ENCODE measurements at places on chromosomes 1 and 21. TPM values are rescaled to one million over a fixed set of nuclear protein-coding genes. Genes with fewer than 3 reads are reported as not detected.

- DNase-seq, result no peak
Measured at GRCh38 chr1:38528623-38529022, 330.9 kb downstream of the RRAGC start.

- DNase-seq, result no peak
Measured at GRCh38 chr1:183907070-183907469, 102.2 kb downstream of the RGL1 start.

DNA sequence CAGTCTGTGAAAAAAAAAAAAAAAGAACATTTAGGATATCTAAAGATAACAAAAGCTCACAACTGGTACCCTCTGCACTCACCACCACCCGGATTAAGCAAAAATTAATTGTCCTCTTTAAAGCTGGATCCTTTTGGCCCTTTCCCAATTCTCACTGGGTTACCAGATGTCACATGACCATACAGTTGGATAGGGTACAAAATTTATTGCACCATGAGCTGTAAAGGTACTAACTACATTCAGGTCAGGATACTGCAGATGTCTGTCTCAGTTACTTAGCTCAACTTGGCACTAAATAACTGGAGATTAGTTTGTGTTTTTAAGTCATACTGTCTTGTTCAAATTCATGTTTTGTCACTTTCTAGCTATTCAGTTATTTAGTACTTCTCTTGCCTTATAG, 96.3 kb downstream of the GPATCH2 start:
- no peak for DNase-seq

Gene SLC44A5
- 21.7 TPM for polyA plus RNA-seq

DNA sequence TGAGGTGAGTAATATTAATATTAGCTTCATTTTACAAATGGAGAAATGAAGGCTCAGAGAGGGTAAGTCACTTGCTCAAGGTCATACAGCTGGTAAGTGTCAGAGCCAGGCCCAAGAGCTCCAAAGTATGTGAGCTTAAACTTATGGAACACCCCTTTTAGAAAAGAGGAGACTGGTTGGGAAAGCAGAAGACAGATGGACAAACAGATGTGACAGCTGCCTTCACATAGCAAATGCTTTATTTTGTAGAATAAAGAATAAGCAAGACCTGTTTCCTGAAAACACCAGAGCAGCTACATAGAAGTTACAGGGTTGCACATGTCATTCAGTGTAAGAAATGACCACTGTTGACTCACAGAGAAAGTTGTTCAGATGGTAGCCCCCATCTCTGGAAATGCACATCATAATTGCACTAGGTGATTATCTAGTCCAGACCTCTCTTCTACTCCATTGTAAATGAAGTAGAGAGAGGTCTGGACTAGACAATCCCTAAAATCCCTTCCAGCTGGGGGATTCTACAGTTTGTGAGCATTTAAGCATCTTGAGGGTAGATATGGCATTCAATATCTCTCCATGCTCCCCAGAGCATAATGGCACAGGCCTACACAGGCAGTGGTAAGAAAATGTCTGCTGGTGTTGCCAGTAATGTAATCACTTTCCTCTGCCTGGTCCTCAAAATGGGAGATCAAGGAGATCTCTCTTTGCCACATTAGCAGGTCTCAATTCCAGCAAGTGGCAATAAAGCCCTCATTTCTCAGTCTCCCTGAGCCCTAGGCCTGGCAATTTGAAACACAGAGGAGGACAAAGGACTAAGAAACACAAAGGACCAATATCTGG, 188.2 kb upstream of the FGGY start:
- DNase-seq, result no peak

DNA sequence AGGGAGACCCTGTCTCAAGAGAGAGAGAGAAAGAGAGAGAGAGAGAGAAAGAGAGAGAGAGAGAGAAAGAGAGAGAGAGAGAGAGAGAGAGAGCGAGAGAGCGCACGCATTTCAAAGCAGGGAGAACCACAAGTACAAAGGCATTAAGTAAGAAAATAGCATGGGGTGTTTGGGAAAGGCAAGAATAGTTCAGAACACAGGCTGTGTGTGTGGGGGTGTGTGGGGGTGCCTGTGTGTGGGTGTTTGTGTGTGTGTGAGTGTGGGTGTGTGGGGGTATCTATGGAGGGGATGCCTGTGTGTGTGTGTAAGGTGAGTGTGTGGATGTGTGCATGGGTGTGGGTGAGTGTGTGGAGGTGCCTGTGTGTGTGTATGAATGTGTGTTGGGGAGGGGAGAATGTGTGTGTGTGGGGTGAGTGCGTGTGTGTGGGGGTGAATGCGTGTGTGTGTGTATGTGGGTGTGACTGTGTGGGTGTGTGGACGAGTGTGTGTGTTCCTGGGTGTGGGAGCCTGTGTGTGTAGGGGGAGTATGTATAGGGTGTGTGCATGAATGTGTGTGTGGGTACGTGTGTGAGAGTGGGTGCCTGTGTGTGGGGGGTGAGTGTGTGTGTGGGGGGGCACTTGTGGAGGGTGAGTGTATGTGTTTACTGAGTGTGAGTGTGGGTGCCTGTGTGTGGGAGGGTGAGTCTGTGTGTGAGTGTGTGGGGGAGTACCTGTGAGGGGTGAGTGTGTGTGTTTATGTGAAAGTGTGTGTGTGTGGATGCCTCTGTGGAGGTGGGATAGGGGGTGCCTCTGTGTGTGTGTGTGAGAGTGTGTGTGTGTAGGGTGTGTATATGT, 19.1 kb upstream of the HDAC1 start:
- no peak for DNase-seq

Gene KIAA1614
- polyA plus RNA-seq, result 5.8 TPM

GRCh38 chr21:33428669-33429068, 25.5 kb downstream of the IFNGR2 start:
- no peak for DNase-seq

Gene GUCA2A
- not detected for polyA plus RNA-seq

GRCh38 chr1:67556297-67556900, 126.2 kb upstream of the SERBP1 start:
- DNase-seq, result no peak

GRCh38 chr1:231172411-231172810, 10.6 kb downstream of the TRIM67 start:
- no peak for DNase-seq

Gene NHLH2
- not detected for polyA plus RNA-seq

- DNase-seq, result no peak
Measured at GRCh38 chr1:192477630-192478029, 97.9 kb upstream of the RGS1 start.

GRCh38 chr1:36304521-36304920, 1.6 kb upstream of the SH3D21 start:
- no peak for DNase-seq

Gene CSRP1
- 149 TPM for polyA plus RNA-seq

DNA sequence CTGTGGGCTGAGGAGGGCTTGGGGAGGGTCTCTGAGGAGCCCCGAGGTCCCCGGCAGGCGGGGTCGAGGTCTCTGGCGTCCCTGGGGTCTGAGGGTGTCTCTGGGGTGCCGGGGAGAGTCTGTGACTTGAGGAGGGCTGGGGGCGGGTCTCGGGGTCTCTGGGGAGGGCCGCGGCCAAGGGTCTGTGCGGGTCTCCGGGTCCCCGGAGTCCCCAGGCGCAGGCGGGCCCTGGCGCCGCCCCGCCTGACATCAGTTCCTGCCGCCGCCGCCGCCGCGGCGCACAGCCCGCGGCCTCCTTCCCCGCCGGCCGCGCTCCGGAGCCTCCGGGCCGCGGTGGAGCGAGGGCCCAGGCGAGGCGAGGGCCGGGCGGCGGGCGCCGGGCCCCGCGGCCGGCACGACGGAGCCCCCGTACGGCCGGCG, at the start of gene PLEKHM2:
TSS of gene PLEKHM2 (plus strand) at position 279 of the 420 bp plus-strand sequence. CDS start 239 bp downstream, outside the sequence.
- no peak for DNase-seq
